ENCODE measurements at places on chromosomes 16 and 17.
A peak's percentile ranks its signal among the peaks of the same experiment; 100 is the strongest.

GRCh38 chr17:47643116-47643515 is 6.6 kb upstream of the KPNB1 start:
- DNase-seq, result no peak

- DNase-seq, result no peak
Measured at GRCh38 chr17:28541439-28541838, 11.0 kb downstream of the UNC119 start.

DNA sequence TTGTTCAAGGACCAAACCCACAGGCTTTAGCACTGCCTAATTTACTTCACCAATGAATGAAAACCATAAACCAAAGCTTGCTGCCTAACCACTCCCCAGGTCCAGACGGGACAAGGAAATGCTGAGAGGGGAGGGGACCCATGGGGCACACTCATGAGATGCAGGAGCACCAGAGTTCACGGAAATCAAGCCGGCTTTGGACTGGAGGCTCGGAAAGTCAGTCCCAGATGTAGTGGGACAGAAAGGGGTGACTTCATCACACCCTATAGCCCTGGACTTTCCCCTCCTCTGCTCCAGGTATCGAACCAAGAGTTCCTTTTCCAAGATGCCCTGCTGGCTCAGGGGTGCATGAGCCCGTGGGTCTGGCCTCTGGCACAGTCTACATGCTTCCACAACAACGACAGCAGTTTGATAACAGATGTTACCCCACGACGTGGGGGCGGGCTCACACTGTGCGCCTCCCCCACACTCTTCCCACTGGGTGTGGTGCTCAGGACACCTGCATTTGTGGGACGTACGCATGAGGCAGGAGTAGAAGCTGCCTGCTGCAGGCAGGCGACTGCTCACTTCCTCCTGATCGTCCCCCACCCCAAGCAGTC is 63.2 kb downstream of the AMFR start:
- DNase-seq, result no peak

GRCh38 chr17:14859542-14859941 is 405.6 kb downstream of the PMP22 start:
- DNase-seq, result no peak

GRCh38 chr17:43548689-43549379 is 2.7 kb upstream of the ETV4 start:
- DNase-seq, result no peak

DNA sequence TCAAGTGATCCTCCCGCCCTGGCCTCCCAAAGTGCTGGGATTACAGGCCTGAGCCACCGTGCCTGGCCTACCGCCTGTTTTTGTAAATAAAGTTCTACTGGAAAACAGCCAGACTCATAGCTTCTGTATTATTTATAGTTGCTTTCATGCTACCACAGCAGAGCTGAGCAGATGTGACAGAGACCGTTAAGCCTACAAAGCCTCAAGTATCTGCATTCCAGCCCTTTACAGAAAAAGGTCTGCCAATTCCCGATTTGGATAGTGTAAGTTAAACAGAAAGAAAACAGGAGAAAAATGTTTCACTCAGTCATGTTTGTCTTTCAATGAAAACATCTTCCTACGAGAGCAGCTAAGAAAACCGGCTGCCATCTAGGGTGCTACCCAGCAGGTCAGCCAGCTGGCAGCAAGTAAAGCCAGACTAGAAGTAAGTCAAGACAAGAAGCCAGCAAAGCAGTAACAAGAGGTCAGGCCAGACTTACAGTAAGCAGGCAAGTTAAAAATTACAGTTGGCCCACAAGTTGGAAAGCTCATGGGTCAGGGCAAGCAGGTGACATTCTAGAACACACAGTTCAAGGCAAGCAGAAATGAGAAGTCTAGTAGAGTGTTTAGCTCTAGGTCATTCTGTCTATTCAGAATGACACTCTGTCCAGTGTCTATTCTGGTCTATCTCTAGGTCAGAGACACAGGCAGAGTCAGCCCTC is 17.7 kb downstream of the NCBP3 start:
- DNase-seq, result no peak

DNA sequence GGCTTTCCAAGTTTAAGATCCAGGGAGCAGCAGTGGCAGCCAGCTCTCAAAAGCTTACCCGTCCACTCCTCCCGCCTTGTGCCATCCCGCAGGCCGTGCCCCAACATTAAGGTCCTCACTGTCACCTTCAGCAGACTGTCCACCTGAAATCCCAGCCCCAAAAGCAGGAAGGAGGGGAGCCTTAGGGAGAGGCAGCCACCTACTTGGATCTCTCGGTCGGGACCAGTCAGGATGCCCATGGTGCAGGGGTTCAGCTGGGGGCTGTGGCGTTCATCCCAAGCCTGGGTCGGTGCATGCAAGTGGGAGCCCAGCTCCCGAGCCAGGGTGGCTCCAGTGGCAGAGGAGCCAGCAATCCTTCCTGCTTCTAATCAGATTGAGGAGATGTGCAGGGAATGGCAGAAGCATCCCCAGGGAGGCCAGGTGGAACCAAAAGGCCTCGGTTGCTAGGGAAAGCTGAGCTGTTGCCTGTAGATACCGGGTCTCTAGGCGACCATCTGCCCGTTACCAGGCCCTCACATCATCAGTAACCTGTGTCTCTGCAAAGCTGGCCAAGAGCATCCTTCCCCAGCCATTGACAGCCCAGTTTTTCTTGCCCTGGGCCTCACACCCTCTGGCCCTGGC is 24.6 kb downstream of the CNGB1 start:
- DNase-seq, result no peak

- no peak for DNase-seq
Measured at GRCh38 chr16:7615565-7615964, 282.9 kb downstream of the RBFOX1 start.

GRCh38 chr17:54814371-54814770 is 86.3 kb upstream of the TOM1L1 start:
- no peak for DNase-seq

GRCh38 chr16:80051040-80051439 is 450.5 kb upstream of the MAF start:
- DNase-seq, result no peak

DNA sequence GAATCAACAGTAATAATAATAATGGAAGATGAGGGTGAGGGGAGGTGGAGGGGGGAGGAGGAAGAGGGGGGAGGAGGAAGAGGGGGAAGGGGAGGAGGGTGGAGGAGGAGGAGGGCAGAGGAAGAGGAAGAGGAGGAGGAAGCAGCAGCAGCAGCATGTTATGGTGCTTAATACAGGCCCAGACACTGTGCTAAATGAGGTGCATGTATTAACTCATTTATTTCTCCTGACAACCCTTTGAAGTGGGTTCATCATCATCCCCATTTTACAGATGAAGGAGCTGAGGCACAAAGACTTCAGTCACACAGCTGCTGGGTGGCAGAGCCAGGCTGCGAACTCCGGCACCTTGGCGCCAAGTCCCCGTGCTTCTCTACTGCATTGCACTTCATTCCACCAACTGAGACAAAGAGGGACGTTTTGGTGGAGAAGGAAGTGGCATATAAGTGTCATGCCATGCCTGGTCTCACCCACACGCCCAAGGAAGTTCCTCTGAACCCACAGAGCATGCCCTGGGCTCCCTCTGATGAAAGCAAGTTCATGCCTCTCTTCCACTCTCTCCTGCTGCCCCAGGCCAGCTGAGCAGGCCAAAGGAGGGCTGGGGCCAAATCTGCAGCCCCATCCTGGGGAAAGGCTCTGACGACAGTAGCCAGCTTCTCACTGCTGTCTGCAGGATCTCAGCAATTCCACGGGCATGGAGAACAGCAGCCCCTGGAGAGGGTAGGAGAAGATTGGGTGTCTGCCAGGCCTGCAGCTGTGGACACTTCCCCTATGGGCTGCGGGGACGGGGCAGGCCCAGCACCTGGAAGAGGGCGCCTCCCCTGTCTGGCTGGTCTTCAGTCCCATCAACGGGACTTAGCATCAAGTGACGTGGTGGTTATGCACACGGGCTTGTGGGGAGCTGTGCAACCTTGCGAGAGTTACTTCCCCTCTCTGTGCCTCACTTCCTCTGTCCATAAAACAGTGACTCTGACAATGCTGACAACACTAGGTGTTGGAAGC is 21.8 kb downstream of the XYLT1 start:
- DNase-seq, result peak; percentile 54

DNA sequence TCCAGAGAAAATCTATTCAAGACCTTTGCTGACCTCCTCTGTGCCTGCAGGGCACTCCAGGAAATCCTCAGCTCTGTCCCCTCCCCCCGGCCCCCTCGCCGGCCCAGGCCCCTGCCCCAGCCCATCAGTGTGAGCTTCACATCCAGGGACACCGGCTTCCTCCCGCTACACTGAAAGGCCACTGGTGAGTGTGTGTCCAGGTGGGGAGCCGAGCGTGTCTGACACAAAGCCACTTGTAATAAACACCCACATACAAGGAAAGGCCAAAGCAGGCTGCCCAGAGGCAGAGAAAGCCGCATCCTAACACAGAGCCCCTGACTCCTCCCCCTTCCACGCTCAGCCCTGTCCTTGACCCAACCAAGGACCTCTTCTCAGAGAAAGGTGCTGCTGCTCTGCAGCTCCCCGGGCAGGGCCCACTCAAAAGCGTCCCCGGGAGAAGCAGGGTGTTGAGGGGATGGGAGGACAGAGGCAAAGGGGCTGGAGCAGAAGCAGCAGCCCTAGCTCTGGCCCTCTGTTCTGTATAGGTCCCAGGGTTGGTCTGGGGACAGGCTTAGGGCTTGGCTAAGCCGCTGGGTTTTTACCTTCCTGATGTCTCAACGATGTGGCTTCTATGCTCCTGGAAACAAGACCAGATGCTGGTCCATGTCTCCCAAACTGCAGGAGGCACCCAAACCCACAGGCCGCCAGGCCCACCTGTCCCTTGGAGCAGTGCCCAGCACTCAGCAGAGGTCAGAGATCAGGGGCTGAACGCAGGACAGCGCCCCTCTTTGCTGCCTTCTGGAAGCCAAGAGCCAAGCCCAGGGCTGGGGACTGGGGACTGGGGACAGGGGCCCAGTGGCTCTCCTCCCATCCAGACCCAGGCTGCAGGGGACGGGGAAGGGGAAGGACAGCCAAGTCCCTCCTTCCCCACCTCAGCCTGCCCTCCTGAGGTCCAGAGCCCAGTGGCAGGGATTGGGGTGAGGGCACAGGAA is 15.3 kb downstream of the MNT start:
- DNase-seq, result no peak

- no peak for DNase-seq
Measured at GRCh38 chr17:60747069-60747808, 69.6 kb downstream of the BCAS3 start.

DNA sequence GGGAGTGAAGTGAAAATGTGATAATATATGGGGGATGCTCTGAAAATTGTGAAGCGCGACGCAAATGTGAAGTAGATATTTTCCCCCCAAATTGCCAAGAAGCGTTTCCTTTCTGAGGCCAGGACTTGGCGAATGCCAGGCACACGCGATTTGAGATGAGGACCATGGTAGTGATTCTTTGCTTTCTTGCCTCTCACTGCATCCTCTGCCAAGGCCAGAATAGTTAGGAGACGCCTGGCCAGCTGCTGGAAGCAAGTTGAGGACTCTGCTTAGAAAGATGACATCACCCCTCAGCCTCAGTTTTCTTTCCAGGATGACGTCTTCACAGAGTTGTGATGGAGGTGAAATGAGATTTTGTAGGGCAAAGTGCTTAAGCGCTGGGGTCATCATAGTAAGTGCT is 25.9 kb downstream of the PIPOX start:
- DNase-seq, result no peak

DNA sequence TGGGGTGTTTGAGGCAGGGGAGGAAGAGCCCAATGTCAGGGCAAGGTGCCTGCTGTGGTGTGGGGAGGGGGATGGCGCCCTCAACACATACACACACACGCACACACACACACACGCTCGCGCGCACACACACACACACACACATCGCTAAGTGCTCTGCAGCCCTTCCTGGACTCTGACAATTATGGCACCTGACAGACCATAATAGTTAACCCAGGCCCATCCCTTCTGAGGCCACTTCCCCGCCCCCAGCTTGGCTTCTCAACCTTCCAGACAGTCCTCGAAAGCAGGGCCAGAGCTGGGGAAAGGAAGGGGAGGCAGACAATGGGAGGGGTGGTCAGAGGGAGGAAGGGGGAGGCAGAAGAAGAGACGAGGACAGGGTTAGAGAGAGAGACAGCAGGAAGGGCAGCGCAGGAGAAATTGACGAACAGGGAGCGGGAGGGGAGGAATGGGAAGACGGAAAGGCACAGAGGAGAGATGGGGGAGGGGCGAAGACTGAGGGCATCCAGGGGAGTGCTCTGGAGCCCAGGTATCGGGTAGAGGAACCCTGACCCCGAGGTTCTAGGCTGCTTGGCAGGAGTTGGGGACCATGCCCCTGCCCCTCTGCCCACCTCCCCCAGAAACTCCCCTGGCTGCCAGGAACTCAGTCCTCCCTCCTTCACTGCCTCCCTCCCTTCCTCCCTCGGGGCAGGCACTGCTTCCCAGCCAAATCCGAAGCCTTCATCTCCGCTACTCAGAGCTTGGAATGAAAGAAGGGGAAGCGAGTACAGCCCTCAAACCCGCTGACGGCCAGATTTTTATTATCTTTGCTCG is 4.0 kb downstream of the SRCIN1 start:
- no peak for DNase-seq

GRCh38 chr17:71909155-71909554 is 211.7 kb upstream of the SOX9 start:
- no peak for DNase-seq

GRCh38 chr16:4323845-4324488 is 8.1 kb downstream of the GLIS2 start:
- no peak for DNase-seq

DNA sequence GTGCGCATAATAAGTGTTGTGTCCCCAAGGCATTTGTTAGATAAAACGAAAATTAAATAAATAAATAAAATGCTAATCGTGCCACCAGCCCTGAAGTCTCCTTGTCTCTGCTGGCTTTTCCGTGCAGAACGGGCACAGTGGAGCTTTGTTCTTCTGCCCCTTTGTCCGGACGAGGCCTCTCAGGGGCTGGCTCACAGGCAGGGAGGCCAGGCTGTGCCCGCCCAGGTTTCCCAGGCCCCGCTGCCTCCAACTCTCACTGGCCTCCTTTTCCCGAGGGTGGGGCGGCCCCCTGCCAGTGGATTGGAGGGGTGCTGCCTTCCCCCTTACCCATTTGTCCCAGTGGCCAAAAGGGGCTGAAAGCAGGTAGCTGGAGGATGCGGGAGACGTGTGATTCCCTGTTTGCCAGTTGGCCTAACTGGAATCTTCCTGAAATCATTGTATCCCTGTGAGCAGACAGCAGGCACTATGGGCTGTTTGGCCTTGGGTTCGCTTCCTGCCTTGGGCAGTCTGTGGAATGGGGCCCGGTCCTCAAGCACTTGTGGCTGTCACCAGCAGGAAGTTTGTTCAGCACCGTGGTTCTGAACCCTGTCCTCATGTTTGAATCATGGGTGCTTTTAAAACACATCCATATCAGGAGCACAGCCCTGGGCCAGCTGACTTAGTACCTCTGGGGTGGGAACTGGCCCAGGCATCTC is 64.4 kb downstream of the KSR1 start:
- no peak for DNase-seq

- no peak for DNase-seq
Measured at GRCh38 chr17:82698974-82699442, 510 bp upstream of the RAB40B start.

Measured in CD4-positive, alpha-beta T cell treated with Interleukin-15 for 4 hours (primary cell).